ENCODE measurements at places on chromosomes 7 and 10. TPM values are rescaled to one million over a fixed set of nuclear protein-coding genes. Genes with fewer than 3 reads are reported as not detected.

Gene CAMK2B
- total RNA-seq = 134 TPM

Gene ANKRD7
- total RNA-seq = 2.4 TPM

Gene NAT16
- total RNA-seq = not detected

Gene RADIL
- 12.0 TPM for total RNA-seq

Gene GRM8
- total RNA-seq = not detected

DNA sequence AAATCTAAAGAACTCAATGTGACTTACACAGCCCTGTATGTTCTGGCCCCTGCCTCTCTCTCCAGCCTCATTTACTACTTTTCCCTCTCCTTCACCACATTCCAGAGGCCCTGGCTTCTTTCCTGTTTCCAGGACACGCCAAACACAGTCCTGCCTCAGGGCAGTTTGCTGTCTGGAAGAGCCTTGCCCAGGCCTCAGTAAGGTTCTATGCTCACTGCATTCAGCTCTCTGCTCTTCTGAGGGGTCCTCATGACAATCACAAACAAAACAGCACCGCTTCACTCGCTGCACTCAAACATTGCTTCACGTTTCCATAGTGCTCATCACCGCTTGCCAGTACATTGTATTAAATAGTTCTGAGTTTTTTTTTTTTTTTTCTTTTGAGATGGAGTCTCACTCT is 35.1 kb upstream of the GARS1 start:
- DNase-seq = no peak

DNA sequence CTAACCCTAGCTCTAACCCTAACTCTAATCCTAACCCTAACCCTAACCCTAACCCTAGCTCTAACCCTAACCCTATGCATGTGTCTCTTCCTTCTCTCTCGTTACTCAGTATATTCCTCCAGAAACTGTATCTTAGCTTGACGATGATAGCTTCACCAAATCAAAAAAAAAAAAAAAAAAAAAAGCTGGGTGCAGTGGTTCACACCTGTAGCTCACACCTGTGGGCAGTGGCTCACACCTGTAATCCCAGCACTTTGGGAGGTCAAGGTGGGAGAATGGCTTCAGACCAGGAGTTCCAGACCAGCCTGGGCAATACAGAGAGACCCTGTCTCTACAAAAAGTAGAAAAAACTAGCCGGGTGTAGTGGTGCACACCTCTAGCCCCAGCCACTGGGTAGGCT is 414.0 kb downstream of the GATA3 start:
- DNase-seq = no peak

DNA sequence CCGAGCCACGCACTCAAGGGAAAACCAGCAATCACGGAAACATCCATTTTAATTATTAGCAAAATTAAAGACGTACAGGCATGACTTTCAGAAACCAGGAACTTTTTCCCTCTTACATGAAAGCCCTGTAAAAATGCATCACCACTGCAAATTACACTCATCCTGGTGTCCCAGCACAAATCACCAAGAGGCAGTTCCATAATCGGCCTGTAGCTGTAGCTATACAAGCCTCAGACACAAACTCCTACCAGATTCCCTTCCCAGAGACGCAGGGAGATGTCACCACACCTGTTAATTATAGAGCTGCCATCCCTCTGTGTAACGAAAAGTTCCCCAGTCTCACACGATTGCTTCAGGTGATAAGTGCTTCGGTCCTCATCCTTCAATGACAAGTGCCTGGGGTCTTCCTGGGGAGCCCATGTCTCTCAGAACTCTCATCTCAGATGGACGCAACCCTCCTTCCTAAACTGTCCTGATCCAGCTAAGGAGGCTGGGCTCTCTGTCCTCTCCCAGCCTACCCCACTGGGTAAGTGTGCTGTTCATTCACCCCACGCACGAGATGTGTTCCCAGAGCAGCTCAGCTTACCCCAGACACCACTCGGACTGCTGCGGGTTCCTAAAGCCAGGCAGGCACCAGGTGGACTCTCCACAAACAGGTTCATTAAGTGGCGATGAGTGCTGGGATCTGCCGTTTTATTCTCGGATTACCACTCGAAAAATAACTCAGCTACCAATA is 5.9 kb downstream of the FGFR2 start:
- no peak for DNase-seq

DNA sequence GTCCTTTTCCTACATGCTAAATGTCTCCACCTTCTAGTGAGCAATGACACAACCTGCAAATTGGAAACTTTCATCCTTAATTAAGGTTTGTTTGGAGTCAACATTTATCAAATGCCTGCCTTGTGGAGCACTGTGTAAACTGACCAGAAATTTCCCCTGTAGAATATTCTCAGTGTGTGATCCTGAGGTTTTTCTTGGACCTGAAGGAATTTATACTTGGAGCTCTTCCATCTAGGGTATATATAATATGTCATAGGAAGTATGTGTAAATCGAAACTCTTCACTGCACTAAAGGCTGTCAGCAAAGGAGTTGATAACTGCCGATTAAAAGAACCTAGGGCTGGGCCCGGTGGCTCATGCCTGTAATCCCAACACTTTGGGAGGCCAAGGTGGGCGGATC is 152.4 kb downstream of the NSUN6 start:
- DNase-seq = no peak

DNA sequence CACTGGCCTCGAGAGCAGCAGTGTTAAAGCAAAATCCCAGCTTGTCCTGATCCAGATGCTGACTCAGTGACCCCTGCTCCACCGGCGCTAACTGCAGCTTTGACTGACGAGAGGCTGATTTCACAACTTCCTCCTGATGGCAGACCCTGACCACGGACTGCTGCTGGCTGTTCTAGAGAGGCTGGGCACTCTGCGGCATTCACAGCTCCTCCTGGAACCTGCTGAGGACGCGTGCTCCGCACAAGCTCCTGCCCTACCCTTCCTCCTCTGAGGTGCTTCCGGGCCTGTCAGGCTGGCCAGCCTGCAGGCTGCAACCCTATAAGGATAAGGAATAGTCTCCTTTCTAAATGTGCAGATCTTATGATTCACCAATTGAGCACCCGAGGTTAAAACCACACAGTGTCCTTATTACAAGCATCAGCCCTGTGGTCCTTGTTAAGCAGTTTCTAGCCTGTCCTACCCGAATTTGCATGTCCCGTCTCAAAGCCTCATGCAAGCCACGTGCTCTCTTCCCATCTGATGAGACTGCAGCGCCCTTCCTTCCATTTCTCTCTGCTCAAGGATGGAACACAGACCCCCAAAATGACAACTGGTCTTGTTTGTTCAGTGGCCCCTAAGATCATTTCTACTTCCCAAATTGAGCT is 35.5 kb upstream of the NCAPG2 start:
- peak; percentile 66 for DNase-seq

DNA sequence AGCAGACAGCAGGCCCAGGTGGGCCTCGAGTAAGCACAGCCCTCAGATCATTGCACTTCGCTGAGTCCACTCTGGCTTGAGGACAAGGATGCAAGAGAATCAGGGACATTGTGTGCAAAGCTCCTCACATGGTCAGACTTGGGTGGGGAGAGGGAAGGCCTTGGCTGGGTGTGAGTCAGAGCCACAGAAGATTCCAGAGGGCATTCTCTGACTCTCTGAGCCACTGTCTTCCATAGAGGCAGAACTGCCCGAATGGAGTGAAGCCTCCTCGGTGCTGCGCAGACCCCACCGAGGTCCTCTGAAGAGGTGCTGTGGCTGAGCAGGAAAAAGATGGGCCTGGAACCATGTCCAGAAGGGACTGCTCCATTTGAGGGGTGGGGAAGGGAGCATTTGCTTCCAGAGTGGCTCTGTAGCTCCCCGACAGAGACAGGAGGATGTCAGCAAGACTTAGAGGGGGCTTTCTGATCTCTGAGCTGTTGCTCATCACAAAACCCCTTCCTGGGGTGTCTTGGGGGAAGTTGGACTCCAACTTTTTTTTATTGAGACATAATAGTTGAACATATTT is 120.8 kb downstream of the PTPN20 start:
- no peak for DNase-seq

DNA sequence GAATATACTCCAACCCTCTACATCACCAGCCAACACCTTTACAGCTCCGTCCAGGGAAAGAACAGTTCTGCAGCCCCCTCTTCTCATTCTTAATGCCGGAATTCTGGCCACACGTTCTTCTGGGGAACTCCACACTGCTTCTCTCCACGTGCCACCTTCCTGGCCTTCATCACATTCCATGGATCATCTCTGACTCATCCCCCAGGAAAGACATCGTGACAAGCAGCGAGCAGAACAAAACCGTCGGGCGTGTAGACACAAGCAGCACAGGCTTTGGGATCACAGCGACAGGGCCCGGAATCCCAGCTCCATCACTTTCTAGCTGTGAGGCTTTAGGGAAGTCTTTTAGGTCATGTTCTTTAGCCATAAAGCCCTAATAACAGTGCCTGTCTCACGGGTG is 590.3 kb upstream of the FOXK1 start:
- no peak for DNase-seq

DNA sequence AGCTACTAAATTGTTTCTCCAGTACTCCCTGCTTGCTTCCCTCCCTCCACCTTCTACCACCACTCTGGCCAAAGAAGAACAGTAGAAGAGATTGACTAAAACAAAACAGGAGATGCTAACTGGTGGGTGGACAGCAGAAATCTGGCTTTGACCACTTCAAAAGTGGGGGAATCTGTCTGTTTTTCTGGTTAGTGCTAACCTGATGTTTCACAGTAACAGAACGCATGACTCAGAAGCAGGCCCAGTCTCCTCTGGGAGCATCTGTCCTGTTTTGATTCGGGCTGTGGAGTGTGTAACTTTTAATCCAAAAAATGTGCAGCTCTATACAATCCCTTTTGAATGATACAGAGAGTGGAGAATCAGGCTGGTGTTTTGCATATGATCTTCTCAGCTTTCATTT is 32.7 kb upstream of the ZNF438 start:
- DNase-seq = no peak

DNA sequence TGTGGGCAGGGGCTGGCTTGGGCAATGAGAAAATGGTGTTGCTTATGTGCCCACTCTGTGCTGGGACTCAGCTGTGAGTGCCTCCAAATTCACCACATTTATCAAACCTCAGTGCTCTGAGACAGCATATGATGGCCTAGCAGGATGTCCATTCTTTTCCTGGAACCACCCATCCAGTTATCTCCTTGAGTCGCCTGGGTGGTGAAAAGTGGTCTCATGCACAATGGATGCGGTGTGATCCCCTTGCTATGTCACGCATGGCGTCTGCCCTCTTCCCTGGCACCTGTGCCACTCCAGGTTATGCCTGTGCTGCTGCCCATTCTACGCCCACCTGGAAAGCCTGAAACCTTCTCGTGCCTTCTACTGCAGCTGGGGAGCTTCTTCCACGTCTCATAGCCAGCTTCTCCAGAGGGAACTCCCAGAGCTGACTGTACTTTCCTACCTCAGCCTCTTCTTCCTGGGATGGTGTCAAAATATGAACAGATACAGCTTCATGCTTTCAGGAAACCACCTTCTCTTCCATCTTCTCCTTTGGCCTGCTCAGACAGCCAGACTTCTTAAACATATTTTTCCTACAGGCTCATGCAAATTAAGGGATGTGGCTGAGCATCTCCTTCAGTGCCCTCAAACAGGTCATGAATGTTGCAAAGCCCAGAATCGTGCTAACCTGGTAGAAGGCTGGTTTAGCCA is 147.3 kb downstream of the PFKFB3 start:
- DNase-seq = no peak

DNA sequence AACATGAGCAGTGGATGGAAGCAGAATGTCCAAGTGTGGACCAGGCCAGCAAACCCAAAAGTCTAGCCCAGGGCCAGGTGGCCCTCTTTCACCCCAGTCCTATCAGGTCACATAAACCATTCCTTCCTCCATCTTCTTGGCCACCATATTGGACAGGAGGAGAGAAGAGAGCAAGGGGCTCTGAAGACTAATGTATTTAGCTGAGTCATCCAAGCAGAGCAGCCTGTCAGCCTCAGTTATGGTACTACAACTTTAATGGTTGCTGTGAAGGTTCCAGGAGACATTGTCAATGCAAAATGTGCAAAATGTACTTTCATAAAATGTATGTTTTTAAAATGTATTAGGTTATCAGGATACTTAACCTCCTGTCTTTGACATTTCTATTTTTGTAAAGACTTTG is 159.5 kb downstream of the GPAM start:
- DNase-seq = no peak

DNA sequence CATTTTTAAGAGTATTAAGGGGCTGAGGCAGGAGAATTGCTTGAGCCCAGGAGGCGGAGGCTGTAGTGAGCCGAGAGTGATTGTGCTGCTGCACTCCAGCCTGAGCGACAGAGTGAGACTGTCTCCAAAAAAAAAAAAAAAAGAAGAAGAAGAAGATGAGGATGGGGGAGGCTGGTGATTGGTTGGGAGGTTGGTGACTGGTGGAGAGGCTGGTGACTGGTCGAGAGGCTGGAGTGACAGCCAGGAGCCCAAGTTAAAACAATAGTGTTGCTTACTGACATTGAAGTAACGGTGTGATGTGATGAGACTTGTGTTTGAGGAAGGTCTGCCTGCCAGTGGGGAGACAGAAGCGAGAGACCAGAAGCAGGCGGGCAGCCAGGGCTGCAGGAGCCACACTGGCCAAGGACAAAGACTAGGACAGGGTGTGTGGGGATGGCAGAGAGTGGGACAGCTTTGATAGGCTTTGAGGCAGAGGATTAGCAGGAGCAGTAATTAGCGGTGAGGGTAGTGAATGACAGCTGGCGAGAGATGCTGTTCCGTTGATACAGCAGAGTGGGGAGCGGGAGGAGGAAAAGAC is 4.9 kb downstream of the SRRT start:
- DNase-seq = no peak

DNA sequence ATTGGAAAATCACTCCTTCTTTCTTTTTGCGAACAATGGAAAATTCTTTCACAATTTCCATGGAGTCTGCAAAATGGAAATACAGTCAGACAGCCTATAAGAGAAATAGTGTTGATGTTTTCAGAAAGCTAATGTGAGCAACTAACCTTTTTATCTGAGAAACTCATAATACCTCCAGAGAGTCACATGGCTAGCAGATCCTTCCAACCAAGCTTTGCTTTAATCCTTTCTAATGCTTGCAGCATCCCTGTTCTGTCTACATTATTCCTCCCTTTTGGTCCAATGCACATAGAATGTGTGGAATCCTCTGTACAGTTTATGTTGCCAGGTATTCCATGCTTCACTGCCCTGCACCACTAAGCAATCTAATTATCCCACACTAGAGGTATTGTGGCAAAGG is 717.5 kb upstream of the LRRN3 start:
- no peak for DNase-seq
